ENCODE measurements at places on chromosomes 16 and 17.
A peak's percentile ranks its signal among the peaks of the same experiment; 100 is the strongest.

DNA sequence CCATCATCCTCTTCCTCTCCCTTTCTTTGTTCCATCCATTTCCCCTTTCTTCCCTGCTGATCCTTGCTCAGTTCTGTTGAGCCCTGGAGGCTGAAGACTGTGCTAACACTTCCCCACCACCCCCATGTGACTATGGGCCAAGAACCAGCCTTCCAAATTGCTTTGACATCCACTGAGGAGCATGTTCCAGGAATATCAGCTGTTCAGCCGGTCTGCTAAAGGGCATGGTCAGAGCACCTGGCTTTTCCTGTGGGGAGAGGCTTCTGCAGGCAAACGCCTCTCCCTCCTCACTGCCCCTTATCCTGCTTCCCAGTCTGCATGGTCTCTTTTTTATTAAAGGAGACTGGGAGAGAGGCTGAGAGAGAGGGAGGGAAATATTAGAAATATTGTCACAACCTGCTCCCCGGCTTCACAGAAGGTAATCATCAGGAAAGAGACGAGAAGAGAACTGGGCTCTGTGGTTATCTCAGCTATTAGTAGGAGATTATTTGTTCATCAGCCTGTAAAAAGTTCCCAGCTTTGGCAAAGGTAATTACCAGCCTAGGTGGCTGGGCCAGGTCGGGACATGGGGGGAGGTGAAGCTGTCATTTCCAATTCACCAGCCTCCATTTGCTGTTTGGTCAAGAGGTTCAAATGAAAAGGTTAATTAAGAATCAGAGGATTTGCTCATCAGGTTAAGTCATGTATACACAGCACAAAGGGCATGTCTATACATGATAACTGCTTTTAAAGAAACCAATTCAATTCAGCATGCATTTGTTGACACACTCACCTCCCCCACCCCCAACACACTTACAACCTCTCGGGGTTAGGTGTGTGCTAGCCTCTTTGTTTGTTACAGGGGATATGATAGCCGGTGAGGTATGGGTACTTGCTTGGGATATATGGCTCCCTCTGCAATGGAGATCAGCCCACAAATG is 83.7 kb upstream of the CRHR1 start:
- no peak for DNase-seq

DNA sequence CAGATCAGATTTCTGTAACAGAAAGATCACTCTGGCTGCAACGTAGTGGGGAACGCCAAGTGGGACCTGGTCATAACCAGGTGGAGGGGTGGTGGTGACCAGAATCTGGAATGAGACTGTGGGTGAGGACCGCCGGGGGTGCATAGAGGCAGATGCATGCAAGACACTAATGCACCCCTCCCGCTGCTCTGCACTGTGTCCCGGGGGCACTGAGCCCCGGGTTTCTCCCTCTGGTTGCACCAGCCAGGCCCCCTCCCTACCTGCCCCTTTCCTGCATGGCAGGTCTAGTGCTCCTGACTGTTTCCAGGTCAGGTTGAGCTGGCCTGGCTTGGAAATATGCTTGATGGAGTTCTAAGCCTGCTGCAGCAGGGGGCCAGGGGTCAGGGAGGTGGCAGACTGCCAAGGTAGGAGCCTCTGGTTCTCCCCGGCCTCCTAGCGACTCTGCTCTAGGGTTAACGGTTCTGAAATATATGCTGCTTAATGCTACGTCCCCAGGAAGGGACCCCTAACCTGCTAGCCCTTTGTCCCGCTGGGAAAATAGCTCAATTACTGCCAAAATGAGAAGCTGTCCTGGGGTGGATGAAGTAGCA is 94.3 kb downstream of the SDK2 start:
- no peak for DNase-seq

DNA sequence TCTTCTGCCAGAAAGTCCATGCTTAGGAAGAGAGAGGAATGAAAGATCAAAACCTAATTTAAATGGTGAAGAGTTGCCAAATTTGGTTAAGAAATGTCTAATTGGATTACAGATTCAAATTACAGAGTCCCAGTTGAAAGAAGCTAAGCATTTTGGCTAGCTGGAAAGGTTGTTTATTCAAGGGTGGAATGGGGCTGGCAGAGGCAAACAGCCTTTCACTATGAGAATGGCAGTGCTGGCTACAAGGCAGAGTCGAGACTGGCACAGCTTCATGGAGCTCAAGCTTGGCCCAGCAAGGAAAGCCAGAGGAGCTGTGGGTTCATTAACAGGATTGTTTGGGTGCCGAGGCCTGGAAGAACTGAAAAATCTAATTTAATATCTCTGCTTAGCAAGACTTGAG is 13.6 kb downstream of the MAP3K3 start:
- no peak for DNase-seq

DNA sequence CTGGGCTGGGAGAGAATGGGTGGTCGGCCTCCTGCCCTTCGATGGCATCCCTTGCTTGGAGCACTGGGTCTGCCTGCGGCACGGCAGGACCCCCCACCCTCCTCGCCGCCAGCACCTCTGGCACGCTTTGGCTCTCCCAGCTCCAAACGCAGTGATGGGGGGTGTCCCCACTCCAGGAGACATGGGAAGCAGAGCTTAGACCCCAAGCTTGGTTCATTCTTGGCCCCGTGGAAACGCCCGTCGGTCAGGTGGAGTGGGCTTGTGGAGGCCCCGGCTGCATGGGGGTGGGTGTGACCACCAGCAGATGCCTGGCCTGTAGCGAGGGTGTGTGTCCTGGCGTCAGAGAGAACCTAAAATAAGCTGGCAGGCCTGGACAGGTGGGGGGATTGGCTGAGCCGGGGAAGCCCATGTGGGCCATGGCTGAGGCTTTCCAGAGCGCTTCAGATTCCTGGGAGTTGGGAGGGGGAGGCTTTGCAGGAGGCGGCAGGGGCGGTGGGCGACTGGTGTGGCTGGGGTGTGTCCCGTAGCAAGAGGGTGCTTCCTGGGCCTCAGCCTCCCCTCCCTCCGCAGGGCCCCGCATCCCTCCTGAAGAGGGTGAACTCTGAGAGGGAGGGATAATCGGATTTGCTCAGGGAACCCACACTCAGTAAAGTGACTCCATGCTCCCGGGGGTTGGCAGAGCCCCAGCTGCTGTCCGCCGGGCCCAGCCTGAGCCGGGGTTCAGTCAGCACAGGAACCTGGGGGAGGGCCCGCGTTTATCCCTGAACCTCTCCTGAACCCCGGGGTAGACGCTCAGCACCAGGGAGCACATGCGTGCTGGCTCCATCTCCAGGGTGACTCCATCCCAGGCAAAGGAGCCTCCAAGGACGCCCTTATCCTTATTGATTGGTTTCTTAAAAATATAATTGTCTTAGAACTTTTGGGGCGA is 3.4 kb downstream of the CACNA1H start:
- no peak for DNase-seq

DNA sequence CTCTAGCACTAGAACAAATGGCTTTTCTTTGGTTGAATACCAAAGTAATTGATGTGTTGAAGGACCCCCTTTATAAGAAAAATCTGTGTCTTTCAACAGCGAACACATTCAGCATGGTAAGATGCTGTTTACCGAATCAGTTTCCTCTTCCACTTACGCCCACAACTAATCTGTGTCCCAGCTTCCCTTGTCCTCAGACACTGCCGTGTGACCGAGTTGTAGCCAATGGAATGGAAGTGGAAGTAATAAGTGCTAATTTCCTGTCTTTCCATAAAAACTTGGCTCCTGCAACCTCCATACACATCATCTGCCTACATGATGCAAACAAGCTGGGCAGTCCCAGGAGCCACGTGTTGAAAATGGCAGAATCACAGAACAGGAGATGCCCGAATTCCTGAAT is 10.4 kb downstream of the CDIPT start:
- peak; percentile 50 for DNase-seq

DNA sequence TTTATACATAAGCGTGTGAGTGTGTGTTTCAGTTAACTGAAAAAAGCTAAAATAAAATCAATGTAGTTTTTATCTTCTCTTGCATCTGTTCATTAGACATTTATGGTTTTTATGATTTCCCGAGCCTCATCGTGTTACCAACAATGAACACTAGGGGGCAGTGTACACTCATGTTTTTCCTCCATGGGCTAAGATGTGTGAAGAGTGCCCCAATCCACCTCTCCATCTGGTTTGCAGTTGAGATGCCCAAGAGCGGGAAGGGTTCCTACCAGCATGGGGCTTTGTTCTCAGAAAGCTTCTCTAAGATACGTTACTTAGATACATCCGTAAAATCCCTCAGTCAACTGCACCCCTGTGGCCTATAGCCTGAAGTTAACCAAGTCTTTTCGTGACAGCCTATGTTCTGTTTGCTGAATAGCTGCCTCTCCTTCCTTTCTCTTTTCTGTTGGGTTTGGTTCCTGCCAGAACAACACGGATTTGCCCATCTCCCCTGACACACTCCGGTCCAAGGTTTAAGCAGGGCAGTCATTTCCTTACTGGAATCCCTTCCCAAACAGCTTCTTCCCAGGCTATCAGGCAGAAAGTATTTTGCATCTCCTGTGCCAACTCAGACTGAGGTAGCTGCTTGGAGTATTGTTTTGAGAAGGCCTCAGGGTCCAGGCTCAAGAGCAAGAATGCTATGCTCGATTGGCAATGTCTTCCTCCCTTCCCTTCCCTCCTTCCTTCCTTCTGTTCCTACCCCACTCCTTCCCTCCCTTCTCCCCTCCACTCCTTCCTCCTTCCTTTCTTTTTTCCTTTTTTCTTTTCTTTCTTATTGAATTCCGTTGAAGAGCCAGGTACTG is 12.9 kb upstream of the ELAC2 start:
- DNase-seq: peak; percentile 74

DNA sequence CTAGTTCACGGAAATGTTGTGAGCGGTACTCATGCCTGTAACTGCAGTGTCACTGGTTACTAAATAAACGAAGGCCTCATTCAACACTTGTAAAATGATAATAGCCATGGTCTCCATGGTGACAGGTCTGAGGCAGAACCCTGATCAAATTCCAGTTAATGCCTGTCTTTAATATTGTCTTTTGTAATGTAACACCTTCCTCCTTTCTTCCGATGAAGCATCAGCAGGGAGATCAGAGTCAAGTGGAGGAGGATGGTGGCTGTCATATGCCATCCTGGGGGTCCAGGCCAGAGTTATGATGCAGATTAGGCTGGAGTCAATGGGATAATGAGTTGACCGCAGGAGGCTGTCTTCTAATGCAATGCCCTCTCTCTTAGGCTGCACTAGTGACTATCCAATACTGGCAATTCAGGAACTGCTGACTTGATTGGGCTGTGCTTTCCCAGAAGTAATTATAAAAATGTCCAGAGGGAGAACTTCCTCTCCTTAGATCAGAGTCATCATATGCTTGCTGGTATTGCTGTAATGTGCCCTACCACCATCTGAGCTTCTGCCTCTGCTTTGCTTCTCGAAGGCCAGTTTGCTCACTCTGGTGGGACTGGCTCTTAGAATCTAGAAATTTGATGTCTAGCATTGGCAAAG is 419.1 kb downstream of the CA10 start:
- no peak for DNase-seq

DNA sequence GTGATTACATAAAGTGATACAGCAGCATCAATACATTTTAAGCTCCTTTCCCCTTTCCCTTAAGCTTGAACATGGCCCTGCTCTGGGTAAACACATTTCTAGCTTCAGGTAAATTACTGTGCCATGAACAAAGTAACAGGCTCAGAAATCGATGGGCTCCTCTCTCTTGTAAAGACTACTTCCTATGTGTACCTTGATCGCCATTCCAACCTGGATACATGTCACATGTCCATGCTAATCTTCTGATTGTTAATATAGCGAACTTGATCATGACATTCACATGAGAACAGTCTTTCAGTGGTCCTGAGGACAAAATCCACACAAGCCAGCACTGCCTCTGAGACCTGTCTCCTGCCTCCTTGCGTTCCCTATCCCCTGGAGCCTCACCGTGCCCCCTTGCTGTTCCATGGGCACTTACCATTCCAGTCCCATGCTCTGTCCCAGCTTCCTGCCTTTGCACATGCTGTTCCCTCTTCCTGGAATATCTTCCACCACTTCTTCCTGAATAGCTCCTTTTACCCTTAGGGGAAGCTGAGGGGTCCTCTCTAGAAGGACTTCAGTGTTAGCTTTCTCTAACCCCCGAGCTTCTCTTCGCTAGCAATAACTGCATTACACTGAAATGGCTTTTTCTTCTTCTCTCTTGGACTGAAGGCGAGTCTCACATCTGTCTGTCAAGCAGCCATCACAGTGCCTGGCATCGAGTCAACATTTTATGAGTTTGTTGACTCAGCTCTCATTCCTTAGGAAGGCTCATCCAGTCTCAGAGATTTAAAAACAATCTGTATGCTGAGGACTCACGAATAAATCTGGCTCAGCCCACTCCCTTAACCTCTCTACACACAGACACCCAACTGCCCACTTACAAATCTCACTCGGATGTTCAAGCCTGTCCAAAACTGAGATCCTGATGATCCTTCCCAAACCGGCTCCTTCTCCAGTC is 93.3 kb downstream of the ASIC2 start:
- peak; percentile 37 for DNase-seq

All from fibroblast of skin of left quadriceps (primary cell).